Adrenal gland (tissue), 19 donors: ENCODE measurements at places on chromosomes 12 and 14. TPM values are rescaled to one million over a fixed set of nuclear protein-coding genes. Genes with fewer than 3 reads are reported as not detected.

DNA sequence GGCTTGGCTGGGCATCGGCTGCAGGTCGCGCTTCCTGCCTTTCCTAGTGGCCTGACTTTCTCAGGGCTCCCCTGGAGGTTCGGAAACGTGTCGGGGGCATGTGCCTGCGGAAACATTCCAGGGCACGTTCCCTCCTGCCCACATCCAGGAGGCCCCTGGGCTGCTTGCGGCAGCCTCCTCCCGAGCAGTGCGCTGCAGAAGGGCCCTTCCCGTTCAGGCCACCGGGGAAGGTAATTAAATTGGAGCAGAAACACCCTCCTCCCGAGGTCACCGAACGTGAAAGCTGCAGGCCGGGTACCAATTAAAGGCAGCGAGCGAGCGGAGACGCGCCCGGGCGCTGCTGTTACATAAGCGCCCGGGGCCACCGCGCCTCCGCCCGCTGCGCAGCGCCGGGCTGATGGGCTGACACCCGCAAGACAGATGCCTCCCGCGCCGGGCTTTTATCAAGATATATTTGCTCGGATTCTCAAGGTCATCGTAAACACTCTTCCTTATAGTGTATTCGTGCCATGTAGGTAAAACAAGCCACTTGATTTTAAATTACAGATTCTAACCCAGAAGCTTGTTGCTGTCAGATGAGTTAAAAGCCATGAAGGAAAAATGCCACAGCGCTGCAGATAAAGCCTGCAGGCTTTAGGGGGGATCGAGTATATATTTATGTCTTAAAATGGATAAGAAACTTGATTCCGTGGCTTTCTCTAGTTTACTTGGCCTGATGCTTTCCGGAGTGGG lies 31.4 kb downstream of the SSPN start:
- DNase-seq = peak; percentile 56

GRCh38 chr14:71348394-71348793 lies 441.1 kb downstream of the PCNX1 start:
- DNase-seq = no peak

DNA sequence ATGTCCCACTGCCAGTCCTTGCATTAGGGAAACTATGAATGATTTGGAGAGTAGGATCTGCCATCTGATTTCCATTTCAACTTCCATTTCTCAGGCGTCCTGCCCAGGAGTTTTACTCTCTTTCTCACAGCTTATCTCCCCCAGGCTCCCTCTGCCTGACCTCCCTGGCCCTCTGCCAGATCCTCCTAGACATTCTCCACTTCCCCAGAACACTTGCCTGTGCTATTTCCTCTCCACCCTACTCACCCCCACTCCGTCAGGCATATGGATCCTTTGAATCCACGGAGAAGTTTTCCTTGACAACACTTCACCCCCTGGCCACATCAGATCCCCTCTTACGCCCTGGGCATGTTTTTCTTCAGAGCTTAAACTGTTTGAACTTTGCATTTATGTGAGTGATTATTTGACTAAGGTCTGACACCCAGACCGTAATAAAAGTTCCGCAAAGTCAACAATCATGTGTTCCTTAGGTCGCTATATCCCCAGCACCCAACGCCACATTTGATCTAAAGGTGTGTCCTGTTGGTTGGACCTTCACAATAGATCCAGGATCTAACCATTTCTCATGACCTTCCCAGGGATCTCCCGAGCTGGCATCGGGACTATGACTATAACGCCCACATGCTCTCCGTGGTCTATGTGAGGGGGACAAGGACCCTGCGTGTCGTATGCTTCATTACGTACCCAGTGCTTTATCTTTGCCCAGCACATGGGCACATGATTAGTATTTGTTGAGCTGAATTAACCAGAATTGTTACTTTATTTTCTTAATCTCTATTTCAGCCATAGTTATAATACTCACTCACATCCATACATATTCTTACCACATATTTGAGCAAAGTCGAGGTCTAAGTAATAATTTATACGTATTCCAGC lies 255.8 kb upstream of the FOXN3 start:
- peak; percentile 55 for DNase-seq

DNA sequence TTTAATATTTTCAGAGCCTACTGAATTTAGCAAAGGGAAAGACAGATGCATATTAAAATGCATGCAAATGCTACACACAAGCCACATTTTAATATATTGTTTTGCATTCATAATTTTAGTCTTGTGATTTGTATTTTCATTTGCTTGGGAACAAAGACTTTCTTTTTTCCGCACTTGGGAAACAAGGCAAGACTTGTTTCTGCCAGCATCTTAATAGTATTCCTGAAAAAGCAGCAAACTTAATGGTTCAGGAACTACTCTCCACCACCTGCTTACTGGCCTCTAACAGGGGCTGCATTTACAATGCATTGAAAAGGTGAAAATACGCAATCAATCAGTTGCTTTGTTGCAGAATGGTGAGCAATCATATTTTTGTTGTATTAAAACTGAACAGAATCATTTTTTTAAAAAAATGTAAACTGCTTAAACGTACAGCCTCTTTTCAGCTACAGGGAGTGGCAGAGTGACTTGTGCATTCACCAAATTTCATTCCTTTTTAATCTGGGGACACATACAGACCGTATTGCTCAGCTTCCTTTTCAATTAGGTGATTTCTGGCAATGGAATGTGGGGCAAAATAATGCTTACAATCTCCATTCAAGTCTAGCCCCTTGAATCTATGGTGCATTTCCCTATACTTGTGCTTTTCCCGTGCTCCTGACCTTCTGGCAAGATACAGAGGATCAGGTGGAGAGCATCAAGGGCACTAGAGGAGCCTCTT lies 144.1 kb upstream of the BTG1 start:
- no peak for DNase-seq

GRCh38 chr12:53048033-53048779 lies 1.7 kb upstream of the TNS2 start:
- DNase-seq = peak; percentile 88

Gene ZFYVE26
- 32.7 TPM for total RNA-seq

Gene KRT78
- not detected for total RNA-seq

Gene MYF5
- total RNA-seq = not detected

Gene SLC38A4
- 2.7 TPM for total RNA-seq
